Stimulated activated naive CD4-positive, alpha-beta T cell (primary cell): ENCODE measurements at places on chromosomes 13 and 19.

DNA sequence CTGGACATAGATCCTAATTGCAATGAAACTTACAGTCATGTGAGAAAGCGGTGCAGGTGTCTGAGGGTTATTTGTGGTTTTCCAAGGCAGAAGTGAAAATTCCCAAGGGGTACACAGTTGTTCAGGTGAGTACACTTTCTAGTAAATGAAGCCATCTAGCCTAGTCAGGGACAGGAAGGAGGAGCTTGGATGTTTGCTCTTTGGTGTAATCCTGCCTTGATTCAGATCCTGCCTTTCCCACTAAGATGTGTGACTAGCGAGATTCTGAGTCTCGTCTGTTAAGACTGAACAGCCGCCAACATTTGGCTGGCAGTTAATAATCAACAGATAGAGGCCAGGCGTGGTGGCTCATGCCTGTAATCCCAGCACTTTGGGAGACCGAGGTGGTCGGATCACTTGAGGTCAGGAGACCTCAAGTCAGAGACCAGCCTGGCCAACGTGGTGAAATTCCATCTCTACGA lies 2.5 kb downstream of the RPS9 start:
- no peak for DNase-seq

DNA sequence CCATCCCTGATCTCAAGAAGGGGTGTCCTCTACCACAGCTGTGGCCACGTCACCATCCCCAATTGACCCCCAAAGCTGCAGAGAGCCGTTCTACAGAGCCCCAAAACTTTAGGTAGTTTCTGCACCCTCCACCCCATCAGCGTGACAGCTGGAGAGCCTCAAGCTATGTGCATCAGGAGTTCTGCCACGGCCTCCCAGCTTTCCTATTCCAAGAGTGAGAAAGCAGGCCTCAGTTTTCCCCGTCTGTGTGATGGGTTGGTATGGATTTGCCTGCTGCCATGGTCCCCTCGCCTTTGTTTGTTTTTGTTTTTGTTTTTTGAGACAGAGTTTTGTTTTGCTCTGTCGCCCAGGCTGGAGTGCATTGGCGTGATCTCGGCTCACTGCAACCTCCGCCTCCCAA lies 1.5 kb downstream of the BCL3 start:
- no peak for DNase-seq

DNA sequence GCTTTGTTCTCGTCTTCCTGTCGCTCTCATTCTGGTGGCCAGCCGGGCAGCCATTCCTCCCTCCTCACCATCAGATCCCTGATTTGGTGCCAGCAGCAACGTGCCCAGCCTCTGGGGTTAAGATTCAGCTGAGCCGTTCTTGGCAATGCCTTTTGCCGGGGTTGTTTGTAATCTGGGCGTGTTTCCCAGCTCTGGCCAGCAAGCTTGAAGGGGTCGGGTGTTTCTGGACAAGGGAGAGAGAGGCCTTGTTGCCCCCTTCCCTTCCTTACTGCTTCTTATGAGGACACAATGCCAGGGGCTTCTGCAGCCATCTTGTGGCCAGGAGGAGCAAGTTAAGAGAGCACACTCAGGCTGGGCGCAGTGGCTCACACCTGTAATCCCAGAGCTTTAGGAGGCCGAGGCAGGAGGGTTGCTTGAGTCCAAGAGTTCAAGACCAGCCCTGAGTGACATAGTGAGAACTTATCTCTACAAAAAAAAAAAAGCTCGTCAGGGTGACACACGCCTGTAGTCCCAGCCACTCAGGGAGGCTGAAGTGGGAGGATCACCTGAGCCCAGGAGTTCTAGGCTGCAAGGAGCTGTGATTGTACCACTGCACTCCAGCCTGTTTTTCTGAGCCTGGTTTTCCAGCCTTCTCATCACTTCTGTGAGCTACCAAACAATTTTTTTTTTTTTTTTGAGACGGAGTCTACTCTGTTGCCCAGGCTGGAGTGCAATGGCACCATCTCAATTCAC lies 10.7 kb upstream of the CRTC1 start:
- DNase-seq = no peak

DNA sequence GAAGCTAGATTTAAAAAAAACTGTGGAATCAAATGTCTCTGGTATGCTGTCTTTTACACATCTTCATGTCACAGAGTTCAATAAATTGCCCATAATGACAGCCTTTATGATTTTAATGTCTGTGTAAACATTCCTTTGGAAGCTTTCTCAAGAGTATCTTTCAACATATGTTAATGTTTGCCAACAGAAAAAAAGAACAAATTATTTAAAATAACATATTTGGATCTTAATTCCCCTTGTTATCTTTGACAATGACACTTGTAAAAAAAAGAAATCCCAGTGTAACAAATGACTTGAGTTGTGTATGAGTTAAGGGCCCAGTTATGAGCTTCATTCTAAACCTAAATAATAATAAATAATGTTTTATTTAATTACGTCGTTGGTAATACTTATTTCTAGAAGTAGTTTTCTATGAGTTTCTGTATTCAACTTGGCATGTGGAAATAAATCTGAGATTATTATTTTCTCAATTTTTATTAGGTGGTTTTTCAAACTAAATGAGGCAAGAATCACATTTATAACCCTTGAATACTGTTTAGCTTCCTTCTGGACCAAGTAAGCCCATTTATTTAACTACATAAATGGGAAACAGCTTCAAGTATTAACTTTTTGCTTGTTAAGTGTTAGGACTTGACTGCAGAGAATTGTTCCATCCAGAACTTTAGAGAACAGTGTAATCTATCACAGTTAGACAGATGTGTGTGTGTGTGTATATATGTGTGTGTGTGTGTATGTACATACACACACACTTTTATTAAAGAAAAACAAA lies 182.1 kb downstream of the POSTN start:
- DNase-seq = no peak

DNA sequence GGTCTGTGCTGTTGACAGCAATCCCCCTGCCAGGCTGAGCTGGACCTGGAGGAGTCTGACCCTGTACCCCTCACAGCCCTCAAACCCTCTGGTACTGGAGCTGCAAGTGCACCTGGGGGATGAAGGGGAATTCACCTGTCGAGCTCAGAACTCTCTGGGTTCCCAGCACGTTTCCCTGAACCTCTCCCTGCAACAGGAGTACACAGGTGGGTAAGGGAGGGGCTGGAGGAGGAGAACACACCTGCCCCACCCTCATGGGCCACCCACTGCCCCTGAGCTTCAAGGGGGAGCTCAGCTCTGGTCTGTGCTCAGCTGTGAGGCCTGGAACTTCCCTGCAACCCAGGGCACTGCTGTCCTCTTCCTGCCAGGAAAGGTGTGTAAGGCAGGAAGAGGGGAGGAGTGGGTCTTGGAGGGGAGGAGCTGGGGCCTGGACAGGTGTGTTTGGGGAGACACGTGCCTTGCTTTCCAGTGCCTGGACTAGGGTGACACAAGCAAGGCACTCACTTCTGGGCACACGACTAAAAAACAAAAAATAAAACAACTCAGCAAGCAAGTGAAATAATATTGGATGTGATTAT lies 3.9 kb downstream of the SIGLEC7 start:
- DNase-seq = no peak
